CD4-positive, alpha-beta T cell treated with Interleukin-2 at 100 ng/mL for 4 hours (primary cell): ENCODE measurements at places on chromosomes 6 and 20.
A peak's percentile ranks its signal among the peaks of the same experiment; 100 is the strongest.

- DNase-seq = no peak
Measured at GRCh38 chr20:34082232-34082887, 29.7 kb downstream of the EIF2S2 start.

- DNase-seq = no peak
Measured at GRCh38 chr6:41405941-41406727, 70.7 kb downstream of the NCR2 start.

DNA sequence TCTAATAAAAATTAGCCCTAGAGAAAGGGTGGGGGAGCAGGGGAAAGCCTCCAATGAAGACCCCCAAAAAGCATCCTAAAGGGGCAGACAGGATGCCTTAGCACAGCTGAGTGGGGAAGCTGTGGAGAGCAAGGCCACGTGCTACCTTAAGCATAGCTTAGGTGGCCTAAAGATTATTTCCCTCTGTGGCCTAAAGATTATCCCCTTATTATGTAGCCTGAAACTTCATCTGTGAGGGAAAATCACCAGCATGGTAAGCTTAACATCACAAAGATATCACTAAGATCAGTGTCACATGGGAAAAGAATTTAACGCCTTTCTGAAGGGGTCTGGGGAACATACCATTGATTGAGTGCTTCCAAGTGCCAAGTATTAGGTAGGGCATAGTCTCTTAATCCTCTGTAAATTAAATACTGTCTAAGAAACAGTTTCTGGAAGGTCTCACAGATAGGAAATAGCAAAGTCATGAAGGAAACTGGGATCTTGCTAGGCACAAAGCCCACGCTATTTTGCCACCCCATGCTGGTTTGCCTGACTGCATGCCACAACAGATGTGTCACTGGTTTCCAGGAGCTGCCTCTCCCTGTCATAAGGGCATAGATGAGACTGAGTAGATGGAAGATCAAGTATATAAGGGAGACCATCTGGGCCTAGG lies 170.0 kb downstream of the HACE1 start:
- no peak for DNase-seq

DNA sequence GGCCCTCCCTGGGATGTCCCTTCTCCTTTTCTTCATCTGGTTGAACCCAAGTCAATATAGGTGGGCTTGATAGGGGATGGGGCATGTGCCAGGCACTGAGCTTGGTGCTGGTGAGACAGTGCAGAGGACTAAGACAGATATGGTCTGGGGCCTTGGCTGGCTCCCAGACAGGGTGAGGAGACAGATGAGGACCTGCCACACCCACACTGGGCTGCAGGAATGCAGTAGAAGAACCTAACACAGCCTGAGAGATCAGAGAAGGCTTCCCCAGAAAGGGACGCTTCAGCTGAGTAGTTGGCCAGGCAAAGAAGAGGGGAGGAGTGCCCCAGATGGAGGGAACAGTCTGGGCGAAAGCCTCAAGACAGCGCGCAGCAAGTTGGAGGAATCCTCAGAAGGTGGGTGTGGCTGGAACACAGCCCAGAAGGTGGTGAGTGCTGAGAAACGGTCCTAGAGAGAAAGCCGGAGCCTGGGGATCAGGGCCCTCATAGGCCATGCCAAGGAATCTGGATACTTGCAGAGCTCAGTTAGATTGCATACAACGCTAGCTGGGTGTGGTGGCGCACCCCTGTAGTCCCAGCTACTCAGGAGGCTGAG lies 26.4 kb downstream of the CD40 start:
- DNase-seq = no peak

- no peak for DNase-seq
Measured at GRCh38 chr20:19026901-19027644, 185.4 kb upstream of the SLC24A3 start.

GRCh38 chr6:148657048-148657447 lies 89.8 kb upstream of the UST start:
- peak; percentile 2 for DNase-seq

DNA sequence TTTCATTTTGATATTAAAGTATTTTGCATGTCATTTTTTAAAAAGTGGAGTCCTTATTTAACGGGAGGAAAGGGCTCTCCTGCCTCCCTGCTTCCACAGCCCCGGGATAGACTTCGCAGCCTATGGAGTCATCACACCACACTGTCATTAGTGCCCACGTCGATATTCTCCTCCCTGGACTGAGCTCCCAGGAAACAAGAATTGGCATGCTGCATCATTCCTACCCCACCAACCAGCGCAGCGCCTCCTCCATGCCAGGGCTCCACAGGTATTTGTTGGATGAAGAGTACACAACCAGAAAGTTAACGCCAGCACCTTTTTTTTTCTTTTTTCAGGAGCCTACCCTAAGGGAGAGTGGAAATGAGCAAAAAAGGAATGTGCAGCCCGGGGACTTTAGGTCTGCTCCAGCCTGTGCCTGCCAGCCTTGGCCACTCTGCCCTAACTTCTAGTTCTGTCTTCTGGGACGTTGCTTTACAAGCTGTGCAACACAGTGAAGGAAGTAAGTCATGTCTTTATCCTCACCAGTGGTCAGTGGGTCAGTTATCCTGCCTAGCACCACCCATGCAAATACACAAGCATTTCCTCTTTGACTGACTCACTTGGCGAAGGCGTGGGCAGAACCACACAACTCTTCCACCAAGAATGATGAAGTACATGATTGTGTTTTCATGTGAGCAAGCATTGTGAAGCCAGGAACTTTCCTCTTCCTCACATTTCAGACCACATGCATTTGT lies 180.7 kb upstream of the UST start:
- peak; percentile 7 for DNase-seq

- DNase-seq = no peak
Measured at GRCh38 chr6:5246141-5247097, 14.3 kb downstream of the LYRM4 start.

- peak; percentile 12 for DNase-seq
Measured at GRCh38 chr20:32582659-32583580, 2.2 kb downstream of the NOL4L start.

- no peak for DNase-seq
Measured at GRCh38 chr20:34222208-34222607, 19.0 kb upstream of the ASIP start.

DNA sequence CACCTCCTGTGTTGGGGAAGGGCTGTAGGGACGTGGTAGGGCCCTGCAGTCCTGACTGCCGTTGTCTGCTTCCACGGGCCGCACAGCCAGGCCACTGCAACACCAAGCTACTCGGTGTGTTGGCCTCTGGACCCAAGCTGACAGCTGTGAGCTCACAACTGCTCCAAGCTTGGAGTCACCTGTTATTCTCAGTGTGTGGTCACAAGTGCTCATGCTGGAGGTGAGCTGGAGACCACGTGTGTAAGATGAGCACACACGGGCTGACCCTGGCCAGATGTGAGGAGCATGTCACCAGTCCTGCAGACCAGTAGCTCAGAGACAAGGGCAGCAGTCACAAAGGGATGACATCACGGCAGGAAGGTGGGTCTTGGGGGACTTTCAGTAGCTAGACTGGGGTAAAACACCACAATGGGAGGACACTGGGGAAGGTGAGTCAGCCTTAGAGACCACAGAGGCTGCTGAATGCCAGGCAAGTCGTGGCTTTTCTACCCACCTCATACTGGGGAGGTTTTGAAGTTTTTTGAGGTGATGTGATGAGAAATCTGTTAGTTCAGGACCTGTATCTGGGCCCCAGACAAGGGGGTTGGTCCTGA lies 87.3 kb downstream of the FAM120B start:
- DNase-seq = peak; percentile 6

- DNase-seq = peak; percentile 16
Measured at GRCh38 chr20:878511-879307, 37.4 kb downstream of the ANGPT4 start.

- no peak for DNase-seq
Measured at GRCh38 chr6:106745824-106746582, 116.6 kb downstream of the QRSL1 start.

DNA sequence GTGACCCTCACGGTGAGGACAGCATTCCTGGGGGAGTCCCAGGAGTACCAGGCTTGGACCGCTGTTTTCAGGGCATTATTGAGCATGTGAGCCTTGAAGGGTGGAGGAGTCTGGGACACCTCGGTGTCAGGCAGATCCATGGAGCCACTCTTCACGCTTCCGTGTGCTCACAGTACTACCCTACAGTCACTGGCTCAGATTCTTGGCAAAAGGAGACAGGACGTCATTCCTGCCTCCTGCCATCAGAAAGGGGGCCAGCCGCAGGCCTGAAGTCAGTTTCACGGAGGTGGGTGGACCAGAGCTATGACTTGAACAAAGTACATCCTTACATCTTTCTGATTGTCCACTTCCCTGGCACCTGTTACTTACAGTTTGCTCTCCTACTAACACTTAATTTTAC lies 88.9 kb upstream of the CD83 start:
- DNase-seq = no peak

DNA sequence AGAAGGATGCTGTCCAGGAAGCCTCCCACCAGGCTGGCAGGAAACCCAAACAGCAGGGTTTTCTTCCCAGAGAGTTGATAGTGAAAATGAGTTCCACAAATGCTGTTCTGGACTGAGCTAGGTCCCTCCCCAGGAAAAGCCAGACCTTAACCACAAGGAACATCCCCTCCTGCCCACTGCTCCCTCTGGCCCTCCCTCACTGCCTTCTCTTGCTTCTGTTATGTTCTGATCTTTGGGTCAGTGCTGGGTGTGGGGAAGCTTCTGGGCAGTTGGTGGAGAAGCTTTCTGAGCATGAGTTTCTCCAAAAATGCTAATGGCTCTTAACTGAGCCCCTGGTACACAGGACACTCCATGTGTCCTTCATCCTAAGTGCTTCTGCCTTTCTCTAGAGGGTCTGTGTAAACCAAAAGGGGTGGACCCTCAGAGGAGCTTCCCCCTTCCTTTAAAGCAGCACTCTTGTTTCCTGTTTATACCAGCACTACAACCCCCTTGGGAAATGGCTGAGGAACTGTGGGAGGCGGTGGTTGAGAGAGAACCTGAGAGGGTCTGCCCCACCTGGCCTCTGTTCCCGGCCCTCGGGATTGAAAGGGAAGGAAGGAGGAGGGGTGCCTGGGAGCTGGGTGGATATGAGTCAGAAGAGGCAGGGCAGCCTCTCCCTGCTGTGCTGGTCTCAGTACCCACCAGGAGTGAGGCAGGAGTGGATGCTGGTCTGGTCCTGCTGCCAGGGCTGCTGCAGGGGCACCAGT lies 42.0 kb downstream of the CDS2 start:
- no peak for DNase-seq

GRCh38 chr20:33279261-33279910 lies 3.6 kb upstream of the BPIFB1 start:
- no peak for DNase-seq

DNA sequence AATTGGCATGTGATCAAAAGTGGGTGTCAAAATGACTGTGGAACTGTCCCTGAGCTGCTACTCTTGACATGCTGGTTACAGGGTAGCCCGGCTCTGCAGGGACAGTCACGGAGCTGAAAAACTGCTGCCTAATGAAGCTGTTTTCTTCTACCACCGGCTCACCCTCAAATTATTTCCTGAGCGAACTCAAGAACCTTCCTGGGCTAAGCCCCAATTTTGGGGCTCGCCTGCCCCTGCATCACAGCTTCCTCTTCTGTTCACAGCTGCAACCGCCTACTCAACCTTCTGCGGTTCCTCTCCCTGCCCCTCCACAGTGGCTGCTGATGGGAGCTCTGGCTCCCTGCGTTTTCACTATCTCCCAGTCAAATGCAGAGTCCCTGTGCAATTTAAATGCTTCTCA lies 110.8 kb upstream of the MLN start:
- DNase-seq = peak; percentile 53

GRCh38 chr6:16623029-16623653 lies 138.1 kb downstream of the ATXN1 start:
- no peak for DNase-seq

GRCh38 chr6:144314003-144314485 lies 28.9 kb downstream of the UTRN start:
- no peak for DNase-seq

DNA sequence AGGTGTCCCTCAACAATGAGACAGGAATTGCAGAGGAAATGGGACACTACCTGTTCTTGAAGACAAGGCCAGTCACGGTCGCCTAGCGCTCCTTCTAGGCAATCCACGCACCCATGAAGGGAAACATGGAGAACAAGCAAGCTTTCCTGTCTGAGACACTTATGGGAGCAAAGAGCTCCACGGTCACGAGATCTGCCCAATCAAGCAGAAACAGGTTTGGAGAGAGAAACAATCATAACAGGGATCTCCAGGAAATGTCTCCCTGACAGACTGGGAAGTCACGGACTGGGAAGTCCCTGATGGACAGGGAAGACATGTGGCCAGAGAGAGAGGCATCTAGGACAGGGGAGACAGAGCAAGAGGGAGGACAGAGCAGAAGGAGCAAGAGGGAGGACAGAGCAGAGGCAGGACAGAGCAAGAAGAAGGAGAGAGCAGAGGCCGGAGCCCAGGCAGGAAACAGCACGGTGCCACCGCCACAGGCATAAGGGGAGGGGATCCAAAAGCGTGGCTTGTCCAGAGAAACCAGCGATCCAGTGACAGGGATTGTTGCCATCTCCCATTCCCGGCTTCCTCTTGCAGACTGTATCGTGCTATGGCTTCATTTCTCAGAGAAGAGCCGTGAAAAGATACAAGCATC lies 167.8 kb upstream of the ZNF337 start:
- DNase-seq = no peak

DNA sequence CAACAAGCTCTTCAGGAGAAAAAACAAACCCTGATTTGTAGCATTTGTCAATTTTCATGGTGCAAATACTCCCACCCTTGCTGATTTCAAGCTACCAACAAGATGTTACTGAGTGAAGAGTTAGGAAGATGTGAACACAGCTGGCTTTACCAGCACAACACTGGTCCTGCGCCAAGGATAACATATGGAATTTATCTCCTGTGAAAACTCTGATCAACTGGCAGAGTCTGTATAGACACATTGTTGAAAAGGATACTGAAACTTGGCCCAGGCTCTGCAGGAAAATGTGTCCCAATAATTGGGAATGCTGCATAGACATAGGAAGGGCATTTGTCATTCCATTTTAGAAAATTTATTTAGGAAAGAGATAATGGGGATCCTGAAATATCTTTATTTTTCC lies 29.0 kb downstream of the OTOR start:
- no peak for DNase-seq

GRCh38 chr20:17315407-17316231 lies 88.8 kb downstream of the PCSK2 start:
- no peak for DNase-seq

DNA sequence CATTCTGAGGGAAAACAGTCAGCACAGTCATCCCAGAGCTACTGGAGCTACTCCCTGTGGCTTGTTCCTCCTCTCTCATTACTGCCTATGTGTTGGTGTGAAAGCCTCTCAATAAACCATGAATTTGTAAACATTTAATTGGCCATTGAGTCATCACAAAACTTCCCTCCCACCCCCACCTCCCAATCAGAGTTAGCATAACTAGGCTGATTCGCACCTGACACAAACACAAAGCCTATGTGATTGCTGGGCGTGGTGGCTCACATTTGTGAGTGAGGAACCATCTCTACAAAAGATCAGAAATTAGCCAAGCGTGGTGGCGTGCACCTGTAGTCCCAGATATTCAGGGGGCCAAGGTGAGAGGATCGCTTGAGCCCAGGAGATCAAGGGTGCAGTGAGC lies 17.1 kb upstream of the SNTA1 start:
- no peak for DNase-seq

- peak; percentile 59 for DNase-seq
Measured at GRCh38 chr20:37071481-37071911, 24.3 kb downstream of the RBL1 start.
